ENCODE measurements at places on chromosomes 2 and 18.

- no peak for DNase-seq
Observed at GRCh38 chr2:231050018-231050901, 6.4 kb upstream of the PSMD1 start.

- DNase-seq, result no peak
Observed at GRCh38 chr2:204665207-204665606, 119.9 kb downstream of the PARD3B start.

DNA sequence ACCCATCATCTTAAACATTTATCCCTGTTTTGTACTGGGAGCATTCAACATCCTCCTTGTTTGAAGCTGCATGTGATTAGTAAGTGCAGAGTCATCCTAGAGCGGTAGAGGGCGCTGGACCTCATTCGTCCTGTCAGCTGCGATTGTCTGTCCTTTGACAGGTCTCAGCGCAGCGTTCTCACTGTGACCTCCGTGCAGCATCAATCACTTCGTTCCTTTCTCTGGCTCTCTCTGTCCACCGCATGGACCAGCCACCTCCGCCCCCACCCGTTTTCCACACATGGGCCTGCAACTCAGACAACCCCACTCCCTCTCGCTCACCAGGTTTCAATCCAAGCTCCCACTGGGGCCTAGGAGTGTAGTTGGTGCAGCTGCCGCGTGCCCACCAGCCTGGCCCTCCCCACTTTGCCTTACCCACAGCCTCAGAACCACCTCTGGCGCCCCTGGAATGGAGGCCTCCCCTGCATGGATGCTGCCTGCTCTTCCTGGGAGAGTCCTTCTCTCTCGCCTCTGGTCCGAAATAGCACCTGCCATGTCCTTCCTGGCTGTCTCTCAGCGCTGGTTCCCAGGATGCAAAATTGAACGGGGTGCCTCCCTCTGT, 90.5 kb downstream of the NDUFA10 start:
- peak; percentile 74 for DNase-seq

- no peak for DNase-seq
Observed at GRCh38 chr18:49616618-49617328, 54.9 kb downstream of the LIPG start.

DNA sequence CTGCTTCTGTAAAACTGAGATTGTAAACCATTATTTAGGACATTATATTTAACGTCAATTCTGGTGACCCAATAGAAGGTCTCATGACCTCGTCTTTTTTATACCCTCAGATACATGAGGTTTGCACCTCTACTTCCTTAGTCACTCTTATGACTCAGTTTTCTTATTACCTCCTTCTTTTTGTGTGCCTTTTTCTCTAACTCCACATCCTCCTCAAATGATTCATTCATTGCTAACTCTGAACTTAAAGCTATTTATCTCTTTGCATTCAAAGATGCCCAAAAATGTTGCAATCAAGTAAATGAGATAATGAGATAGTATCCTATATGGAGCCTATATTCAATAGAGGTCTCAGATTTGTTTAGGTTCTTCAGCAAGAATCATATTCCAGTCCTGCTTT, 121.0 kb upstream of the KYNU start:
- DNase-seq, result no peak

- no peak for DNase-seq
Observed at GRCh38 chr2:103773884-103774283, 1012.1 kb downstream of the TMEM182 start.

DNA sequence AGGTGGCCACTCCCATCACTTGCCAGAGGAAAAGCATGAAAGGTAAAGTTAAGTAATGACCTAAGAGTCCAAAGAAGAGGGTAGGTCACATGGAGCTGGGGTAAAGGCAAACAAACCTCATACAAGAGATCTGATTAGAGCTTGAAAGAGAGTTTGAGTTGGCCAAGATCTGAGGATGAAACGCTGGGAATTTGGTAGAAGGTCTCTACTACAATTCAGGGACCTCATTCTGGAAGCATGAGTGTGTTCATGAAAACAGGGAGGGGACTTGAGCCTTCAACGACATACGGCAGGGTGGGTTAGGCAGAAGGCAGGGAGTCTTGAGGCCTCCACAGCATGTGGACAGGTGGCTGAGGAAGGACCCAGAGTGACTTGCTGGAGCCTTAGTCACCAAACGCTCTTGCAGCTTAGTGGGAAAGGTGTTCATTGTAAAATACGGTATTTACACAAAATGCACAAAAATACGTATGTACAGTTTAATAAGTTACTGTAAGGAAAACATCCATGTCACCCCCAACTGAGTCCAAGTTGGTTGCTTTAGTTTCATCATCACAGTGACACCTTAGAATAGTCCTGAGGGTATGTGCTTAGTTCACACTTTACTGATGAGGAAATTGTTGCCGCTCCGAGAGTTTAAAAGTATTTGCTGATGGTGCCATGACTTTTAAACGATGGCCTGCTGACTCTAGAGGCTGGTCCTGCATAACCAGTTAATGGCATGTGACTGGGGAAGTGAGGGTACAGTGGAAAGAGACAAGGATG, 5.0 kb upstream of the FARP2 start:
- DNase-seq, result no peak

GRCh38 chr2:189045836-189046235, 71.7 kb downstream of the COL3A1 start:
- no peak for DNase-seq

DNA sequence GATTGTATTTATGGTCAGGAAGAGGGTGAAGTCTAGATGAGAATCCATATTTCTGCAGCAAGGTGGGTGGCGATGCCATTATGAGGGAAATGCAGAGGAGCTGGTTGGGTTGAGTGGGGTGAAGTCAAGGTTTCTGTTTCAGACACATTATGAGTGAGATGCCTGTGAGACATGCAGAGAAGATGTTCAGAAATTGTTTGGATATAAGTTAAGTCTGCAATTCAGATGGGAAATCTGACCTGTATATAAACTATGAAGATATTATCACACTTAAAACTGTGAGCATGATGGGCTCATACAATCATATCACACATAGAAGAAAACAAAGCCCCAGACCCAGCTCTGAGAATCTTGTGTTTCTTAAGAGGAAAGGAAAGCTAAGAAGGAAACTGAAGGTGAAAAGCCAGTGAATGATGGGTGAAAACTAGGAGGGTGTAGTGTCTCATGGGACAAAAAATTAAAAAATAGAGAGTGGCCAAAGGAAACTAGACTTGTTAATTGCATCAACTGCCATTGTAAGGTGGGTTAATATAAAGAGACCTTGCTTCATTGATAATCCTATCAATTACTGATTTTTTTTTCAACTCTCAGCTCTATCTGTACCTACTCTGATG, 14.2 kb downstream of the GALNT5 start:
- no peak for DNase-seq

DNA sequence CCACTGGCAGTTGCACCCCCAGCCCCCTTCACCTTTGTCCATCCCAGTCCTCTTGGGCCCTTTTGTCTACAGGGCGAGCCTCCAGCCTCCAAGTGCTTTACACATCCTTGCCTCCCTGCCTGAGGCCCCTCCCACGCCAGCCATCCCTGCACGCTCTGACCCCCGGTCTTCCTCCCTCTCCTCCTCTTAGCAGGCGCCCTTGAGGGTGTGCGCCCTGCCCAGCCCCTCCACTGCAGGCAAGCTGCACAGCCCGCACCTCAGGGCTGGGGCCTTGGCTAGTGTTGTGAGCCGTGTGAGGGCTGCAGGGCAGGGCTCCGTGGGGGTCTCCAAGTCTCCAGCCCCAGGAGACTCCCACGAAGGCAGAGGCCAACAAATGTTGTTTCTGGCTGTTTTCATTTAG, 6.9 kb downstream of the BOK start:
- DNase-seq, result no peak

DNA sequence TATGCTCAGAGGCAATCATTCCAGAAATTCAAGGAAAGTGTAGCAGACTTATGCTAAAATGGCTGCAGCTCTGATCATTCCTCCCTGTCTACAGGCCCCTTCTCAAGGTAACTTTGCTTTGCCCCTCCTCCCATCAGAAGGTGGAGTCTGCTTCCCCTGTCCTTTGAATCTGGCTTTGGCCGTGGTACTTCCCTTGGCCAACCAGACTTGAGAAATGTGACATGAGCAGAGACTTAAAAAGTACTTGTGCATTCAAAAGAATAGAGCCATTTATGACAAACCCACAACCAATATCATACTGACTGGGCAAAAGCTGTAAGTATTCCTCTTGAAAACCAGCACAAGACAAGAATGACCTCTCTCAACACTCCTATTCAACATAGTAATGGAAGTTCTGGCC, 59.5 kb upstream of the NCKAP5 start:
- no peak for DNase-seq

DNA sequence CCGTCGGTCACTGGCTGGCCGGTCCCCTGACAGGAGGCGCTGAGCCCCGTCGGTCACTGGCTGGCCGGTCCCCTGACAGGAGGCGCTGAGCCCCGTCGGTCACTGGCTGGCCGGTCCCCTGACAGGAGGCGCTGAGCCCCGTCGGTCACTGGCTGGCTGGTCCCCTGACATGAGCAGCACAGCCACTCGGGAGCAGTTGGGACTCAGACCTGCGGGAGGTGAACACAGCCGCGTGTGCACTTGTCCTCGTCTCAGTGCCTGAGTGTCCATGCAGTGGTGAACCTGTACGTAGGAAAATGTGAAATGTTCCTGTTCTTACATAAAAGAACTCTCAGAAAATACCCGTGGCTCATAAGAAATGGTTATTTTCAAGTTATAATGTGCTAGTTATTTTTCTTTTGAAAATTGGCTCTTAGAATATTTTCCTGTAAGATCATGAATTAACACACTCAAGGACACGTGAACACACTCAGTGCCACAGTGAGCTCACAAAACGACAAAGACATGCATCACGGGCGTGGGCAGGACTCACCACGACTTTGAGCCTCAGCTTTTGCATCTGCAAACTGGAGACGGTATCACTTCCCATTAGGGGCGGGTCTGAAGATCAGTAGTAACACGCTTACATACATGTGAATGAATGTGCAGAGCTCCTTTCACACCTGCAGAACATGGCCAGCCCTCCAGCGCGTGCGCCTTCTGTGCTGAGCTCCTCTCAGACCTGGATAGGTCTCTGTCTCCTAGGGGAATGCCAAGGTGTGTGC, 21.1 kb upstream of the NFATC1 start:
- no peak for DNase-seq

DNA sequence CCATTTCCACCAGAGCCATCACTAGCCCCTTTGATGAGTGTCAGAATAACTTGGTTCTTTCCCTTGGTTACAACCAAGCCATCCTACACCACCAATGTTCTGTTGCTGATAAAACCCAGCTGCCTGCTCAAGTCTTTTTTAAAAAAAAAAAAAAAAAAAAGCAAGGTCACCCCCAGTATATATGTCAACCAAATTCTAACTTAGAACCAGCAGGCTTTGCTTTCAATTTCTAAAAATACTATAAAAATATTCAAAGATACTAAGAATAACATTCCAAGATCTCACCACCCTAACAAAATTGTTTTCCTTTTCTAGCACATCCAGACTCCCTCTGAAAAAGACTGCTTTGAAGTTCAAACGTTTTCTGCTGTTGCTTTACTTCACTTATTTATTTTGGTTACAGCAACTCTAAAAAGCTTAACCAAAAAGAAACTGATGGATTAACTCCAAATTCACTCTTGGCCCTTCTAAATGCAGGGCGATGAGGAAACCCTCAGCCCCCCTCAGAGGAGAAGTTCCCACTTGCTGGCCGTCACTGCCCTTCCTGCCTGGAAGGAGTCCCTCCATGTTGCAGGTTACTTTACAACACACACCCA, 10.9 kb downstream of the UXS1 start:
- DNase-seq, result no peak

DNA sequence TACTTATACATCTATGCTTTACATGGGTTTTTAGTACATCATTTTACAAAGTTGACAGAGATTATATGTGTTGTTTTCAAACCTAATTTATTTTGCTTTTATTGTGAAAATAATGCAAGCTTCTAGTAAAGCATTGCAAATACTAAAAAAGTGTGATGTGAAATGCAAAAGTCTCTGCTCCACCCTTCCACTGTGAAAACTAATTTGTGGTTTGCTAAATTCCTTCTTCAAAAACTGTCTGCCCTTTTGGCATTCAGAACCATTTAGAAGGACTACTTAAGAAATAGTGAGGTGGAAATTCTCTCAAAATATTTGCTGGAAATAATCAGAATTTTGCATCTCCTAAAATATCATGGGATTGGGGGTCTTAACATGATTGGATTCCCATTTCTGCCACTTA, 78.4 kb downstream of the CSRNP3 start:
- no peak for DNase-seq

DNA sequence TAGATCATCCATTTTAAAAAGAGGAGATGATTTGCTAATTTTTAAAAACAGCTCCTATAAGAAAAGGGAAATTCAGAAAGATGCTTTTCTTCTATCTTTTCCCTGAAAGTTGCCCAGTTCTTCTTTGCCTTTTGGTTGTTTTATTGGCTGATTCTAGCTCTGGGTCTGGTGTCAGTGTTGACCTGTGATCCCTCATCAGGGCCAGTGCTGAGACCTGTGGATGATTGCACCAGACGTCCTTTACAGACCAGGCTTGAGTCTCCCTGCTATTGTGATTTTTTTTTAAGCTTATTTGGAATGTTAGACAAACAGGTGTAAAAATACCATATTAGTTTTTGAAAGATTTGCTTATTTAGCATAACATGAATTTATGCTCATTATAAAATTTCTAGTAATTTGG, 88.2 kb downstream of the ACSL3 start:
- DNase-seq, result no peak

- no peak for DNase-seq
Observed at GRCh38 chr2:15955232-15955988, 15.1 kb downstream of the MYCN start.

- DNase-seq, result no peak
Observed at GRCh38 chr2:178928077-178928476, 120.9 kb upstream of the TTN start.

GRCh38 chr18:2654169-2654927, 1.2 kb upstream of the SMCHD1 start:
- DNase-seq, result no peak

DNA sequence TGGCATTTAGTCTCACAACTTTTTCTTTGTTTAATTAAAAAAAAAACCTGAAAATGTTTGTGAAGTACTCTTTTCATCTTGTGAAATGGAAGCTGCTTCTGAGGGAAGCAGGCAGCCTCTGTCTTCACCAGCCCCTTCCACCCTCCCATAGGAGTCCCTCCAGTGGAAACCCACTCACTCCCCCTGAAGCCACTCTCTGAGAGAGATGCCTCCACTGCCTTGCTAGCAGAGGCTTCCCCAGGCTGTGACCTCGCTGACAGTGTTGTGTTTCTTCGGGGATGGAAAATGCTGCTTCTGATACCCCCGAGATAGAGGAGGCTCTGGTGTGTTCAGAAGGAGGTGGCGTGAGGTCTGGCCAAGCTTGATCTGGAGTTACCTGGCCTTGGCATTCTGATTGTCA, 59.9 kb downstream of the SH3RF3 start:
- no peak for DNase-seq

DNA sequence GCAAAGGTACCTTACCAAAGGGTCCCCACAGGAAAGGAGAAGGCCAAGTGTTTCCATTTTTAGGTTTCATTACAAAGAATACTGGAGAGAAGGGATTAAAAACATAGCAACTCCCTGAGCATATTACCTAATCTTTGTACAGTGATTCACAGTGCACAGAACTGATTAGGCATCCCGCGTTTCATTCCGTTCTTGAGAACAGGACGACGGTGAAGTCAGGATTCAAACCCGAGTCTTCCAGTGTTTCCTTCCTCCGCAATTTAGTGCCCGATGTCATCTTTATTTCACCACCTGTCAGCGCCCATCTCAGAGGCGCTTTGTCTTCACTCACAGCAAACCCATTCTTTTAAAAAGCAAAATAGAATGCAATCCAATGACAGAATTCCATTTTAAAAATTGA, 488.5 kb downstream of the EIPR1 start:
- peak; percentile 9 for DNase-seq

- no peak for DNase-seq
Observed at GRCh38 chr2:235283246-235283645, 210.6 kb upstream of the AGAP1 start.

GRCh38 chr2:23283653-23284052, 101.3 kb upstream of the KLHL29 start:
- no peak for DNase-seq
